ENCODE measurements at places on chromosomes 2 and 18. TPM values are rescaled to one million over a fixed set of nuclear protein-coding genes. Genes with fewer than 3 reads are reported as not detected.

DNA sequence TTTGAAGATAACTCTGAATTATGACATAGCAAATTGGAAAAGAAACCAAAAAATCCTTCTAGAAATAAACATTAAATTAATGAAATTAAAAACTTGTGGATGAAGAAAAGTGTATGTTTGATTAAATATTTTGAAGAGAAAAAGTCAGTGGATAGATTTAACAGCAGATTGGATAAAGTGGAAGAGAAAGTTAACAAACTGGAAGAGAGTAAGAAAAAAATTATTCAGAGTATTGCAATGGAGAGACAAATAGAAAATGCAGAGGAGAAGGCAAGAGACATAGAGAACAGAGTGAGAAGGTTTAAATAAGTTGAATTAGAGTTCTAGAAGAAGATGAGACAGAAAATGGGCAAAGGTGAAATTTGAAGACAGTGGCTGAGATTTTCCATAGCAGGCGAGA lies 162.8 kb downstream of the DIS3L2 start:
- DNase-seq = no peak

- no peak for DNase-seq
Observed at GRCh38 chr18:61470031-61470674, 136.9 kb downstream of the CDH20 start.

- DNase-seq = no peak
Observed at GRCh38 chr2:97741686-97742085, 28.3 kb downstream of the ZAP70 start.

GRCh38 chr2:55760125-55760524 lies 66.5 kb upstream of the PNPT1 start:
- no peak for DNase-seq

GRCh38 chr2:173999724-174000123 lies 34.6 kb upstream of the SP3 start:
- DNase-seq = no peak

DNA sequence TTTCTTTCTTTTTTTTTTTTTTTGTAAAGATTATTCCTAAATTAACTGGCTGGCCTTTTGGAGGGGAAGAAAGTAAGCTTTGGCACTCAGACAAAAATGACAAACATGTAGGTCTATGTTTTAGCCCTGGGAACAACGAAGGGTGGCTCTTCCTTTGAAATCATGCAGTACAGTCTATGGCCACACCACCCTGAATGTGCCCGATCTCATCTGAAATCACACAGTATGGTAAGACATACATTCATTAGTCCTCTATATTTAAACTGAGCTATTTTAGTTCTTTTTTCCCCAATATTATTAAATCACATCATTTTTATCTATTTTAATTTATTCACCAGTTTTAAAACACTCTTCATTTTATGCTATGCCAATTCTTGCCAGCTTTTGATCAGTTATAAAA lies 48.2 kb downstream of the PLA2R1 start:
- DNase-seq = no peak

GRCh38 chr2:19747310-19748072 lies 154.3 kb downstream of the TTC32 start:
- DNase-seq = no peak

DNA sequence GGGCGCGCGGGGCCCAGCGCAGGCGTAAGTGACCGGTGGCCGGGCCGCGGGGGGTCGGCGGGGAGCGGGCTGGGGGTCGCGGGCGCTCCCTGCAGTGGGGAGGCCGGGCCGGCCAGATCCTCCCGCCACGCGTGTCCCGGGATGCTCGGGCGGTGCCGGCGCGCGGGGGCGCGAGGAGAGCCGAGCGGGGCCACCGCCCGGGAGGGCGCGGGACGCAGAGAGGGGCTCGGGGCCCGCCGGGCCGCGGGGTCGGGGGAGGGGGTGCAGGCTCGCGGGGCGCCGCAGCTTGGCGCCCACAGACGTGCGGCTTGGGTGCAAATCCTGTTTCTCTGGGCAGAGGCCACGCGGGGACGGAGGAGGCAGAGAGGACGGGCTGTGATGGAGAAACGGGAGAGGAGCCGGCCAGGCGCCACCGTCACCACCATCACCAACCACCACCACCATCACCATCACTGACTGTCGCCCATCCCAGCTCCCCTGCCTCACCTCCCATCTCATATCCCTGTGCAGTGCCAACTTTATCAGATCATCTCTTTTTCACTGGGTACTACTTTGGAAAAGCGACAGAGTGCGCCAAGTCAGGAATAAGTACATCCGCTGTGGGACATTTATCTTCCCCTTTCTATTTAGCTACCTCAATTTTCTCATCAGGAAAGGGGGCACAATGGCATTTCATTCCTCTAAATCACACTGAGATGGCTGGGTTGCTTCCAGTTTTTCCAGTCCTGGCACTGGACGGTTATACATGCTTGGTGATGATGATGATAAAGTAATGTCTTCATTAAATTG lies 97.2 kb upstream of the GPR45 start:
- no peak for DNase-seq

DNA sequence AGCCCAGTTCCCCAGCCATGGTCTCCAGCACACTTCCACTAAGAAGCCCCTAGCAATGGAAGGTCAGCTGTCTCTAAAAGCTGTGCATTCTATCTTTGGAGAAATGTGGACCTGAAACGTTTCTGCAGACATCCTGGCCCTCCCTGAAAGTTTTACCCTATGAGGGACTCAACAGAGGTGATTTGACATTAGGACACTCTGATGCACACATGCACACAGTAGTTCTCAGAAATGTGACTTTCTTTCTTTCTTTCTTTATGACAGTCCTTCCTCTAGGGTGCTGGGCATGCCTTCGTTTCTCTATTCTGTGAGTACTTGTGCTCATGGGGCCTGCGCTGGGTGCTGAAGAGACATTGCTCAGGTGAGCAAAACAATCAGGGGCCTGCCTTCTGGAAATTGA lies 857.3 kb downstream of the RNF144A start:
- DNase-seq = no peak

- no peak for DNase-seq
Observed at GRCh38 chr2:215368493-215368809, 56.6 kb downstream of the ATIC start.

- no peak for DNase-seq
Observed at GRCh38 chr2:173419506-173419905, 64.8 kb downstream of the CDCA7 start.

Gene DSG4
- polyA plus RNA-seq = not detected

Gene FBXO15
- polyA plus RNA-seq = 0.77 TPM

Gene DCDC2C
- polyA plus RNA-seq = not detected
